Right cardiac atrium (tissue), 5 donors: ENCODE measurements at places on chromosomes 2 and 18. TPM values are rescaled to one million over a fixed set of nuclear protein-coding genes. Genes with fewer than 3 reads are reported as not detected.

DNA sequence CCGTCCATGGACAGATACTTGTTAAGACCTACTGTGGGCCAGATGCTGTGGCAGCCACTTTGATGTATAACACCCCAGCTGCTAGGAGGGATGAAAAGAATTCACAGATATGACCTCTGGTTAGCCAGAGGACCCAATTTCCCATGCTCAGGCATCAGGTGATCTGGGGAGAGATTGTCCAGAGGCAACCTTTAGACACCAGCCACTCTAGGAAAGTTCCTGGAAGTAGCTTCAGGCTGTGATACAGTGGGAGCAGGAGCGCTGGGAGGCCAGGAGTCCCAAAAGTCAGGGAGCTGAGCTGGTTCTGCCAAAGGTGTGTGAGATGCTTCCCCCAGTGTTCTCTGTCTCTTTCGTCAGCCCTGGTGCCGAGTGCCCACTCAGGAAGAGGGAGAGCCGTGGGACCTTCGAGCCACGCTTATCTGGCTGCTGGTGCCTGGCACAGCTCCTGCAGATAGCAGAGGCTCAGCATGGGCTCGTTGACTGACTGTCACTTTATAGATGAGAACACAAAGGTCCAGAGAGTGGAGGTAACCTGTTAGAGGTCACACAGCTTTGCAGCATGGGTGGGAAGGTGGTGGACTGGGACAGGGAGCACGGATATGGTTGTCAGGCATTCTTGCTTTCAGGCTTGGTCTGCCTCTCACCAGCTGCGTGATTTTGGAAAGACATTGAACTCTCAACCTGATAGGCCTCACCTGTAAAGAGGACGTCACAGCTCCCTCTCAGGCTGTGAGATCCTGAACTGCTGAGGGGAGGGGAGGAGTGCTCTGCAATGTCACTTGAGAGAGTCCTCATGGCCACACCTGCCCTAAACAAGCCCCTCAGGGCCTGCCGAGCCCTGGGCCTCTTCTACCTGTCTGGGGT is 7.8 kb upstream of the RALB start:
- DNase-seq = no peak

DNA sequence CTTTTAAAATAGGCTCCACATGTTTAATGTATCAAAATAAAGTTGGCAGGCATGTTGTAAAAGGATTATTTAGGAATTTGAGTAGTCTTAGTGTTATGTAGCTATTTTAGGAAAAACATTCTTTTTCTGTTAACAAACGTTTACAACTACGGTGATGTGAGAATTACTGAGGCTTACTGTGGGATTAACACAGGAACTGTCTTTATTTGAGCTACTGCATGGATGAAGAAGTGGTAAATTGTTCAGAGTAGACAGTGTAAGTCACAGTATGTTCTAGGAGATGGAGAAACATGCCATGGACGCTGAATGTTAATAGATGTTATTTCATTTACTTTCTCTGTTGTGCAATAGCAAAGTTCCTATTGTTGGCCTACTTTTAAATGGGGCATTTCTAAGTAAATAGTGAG is 1.6 kb downstream of the PPM1B start:
- DNase-seq = no peak

The OBSL1 gene
- 179 TPM for polyA plus RNA-seq

The SLC4A5 gene
- 0.79 TPM for polyA plus RNA-seq

DNA sequence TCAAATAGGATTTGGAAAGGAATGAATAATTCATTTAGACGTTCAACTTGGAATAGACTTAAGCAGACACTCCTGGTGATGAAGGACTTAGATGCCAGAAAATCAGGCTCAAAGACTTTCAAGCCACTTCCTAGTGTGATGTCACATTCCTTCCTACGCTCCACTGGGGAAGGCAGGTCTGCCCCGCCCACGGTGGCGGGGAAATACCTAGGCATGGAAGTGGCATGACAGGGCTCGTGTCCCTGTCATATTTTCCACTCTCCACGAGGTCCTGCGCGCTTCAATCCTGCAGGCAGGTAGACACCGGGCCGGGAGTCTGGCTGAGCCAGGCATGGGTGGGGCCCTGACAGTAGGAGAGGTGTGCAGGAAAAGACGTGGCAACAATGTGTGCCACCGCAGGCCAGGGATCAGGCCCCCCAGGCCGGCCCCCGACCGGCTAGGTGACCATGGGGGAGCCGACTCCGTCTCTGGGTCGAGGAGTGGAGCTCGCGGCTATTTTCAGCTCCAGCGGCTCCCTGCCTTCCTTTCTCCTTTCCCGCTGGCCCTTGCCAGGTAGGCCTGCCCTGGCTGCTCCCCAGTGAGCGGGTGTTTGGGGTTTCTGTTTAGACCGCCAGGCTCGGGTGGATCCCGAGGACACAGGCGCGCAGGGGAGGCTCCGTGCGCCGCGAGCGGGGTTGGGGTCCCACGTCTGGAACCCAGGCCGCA is at the start of gene IL1RL2:
Gene IL1RL2, plus strand, starts transcription at position 233 of the 705 bp plus-strand sequence. CDS start 845 bp downstream, outside the sequence.
- DNase-seq = peak; percentile 58

- DNase-seq = no peak
Observed at GRCh38 chr18:72973841-72974240, 106.1 kb upstream of the NETO1 start.
